ENCODE measurements at places on chromosomes 6 and 20.
A peak's percentile ranks its signal among the peaks of the same experiment; 100 is the strongest.

- no peak for DNase-seq
These were observed 19.2 kb downstream of the MGME1 start for GRCh38 chr20:17987988-17988387.

- DNase-seq = peak; percentile 89
These were observed 36.6 kb upstream of the LTV1 start for GRCh38 chr6:143806282-143807102.

- DNase-seq = no peak
These were observed 172.9 kb downstream of the ADGRG6 start for GRCh38 chr6:142474531-142475289.

- no peak for DNase-seq
These were observed 3.3 kb downstream of the COL21A1 start for GRCh38 chr6:56244089-56244488.

DNA sequence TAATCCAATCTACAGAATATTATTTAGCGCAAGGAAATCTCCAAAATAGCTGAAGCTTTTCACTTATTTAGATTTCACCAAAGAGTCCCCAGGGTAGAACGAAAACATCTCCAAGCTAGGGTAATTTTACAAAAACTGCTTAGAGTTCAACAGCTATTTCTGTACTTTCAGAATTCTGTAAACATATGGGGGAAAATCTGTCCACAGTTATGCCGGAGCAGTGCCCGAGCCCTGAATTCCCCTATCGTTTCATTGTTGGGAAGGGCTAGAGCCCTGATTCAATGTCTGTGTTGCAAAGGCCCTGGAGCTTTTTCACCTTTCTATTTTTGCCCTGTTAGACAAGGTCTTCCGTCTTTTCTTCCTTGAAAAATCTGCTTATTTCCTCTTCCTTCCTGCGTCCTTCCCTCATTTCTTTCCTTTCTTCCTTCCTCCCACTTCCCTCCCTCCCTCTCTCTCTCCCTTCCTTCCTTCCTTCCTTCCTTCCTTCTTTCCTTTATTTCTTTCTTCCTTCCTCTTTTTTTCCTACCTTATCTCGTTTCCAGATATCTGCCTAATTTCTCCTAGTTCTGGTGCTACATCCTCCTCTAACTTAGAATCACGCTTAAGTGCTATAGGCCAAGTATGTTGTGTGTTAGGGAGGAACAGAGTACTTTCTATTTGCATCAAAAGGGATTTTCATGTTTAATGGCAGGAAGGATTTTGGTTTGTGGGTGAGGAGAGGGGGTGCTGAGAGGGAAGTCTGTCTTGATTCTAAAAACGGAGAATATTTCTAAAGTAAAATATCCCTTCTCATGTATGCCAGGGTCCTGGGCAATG is 122.5 kb upstream of the BMP2 start:
- no peak for DNase-seq

DNA sequence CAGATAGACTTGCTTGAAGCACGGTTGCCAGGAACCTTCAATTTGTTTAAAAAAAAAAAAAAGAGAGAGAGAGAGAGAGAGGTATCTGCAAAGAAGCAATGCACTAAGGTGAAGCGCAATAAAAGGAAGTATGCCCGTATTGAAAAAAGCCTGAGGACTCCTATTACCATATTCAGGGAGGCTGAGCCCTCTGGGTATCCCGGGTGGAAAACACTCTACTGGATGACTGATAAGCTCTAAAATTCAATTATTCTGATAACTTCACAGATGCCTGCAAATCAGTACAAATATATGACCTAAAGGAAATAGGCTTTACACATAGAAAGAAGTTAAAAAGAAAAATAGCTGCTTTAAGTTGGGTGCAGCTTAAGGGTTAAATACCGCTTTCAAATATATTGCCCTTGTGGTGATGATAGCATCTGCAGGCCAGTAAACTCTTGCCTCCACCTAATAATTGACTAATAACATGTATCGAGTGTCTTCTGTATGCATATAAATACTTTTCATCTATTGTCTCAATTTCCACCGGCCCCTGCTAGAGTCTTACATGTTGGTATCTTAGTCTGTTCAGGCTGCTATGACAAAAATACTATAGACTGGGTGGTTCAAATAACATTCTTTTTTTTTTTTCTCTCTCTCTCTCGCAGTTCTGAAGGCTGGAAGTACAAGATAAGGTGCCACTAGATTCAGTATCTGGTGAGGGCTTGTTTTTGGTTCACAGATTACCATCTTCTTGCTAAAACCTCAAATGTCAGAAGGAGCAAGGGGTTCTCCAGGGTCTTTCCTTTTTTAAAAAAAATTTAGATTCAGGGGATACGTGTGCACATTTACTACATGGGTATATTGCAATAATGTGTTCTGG is 187.4 kb upstream of the JARID2 start:
- no peak for DNase-seq

DNA sequence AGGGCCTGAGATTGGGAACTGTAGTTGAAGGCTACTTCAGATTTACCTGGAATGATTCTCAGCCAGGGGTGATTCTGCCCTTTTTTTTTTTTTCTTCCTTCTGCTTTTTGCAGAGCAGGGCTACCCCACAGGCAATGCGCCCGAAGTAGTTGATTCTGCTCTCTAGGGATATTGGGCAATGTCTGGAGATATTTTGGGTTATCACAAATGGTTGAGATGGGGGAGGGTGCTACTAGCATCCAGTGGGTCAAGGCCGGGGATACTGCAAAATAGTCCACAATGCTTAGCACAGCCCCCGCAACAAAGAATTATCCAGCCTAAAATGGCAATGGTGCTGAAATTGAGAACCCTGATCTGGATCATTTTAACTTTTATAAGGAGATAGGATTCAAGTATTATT is 71.2 kb upstream of the ZMYND8 start:
- DNase-seq = no peak

- DNase-seq = no peak
These were observed 87.1 kb downstream of the INSM1 start for GRCh38 chr20:20454850-20455627.

DNA sequence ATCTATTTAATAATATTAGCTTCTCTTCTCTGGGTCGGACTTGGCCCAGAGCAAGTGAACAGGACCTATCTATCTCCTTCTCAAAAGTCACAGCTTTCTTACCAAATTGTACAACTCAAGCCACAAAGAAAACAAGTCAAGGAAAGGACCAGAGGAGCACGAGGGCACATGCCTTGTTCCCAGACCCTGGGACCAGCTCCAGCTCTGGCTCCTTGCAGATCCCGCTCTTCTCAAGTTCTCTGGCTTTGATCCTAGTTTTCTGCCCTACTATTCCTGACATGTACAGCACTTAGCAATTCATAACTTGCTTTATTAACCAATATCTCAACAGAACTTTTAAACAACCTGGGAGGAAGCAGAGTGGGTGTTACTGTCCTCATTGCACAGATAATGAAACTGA is 185.9 kb downstream of the ESR1 start:
- no peak for DNase-seq

DNA sequence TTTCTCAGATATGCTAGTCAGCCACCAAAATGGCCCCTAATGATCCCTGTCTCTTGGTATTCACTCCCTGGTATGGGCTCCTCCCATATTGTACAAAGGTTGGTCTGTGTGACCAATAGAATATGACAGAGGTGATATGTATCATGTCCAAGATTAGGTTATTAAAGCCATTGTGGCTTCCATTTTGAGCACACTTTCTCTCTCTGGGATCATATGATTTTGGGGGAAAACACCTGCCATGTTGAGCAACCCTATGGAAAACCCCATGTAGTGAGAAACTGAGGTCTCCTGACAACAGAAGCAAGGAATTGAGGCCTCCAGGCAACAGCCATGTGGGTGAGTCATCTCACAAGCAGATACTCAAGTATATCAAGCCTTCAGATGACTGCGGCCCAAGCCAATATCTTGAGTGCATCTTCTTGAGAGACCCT is 7.1 kb upstream of the ZNF318 start:
- peak; percentile 34 for DNase-seq

DNA sequence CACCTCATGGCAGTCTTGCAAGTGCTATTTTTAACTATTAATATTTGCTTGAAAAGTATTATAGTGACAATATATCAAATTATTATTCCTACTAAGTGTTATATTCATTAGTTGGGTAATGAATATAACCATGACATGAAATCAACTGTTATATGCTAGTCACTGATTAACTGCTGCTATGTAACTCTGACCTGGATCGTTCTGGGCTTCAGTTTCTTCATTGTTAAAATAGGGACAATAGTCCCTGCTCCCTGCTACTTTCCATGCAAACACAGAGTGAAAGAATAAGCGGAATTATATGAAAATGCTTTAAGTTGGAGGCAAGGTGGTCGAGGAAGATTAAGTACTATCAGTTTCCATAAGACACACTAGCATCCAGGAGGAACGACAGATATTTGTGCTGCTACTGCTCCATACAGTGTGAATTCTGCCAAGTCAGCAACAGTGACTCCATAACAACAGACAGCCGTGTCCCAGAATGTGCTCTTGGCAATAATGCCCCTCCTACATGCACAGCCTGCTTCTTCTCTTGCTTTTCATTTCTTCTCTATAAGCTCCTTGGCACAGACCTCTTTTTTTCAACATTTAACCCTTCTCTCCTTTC is 107.2 kb downstream of the CHD6 start:
- DNase-seq = no peak

DNA sequence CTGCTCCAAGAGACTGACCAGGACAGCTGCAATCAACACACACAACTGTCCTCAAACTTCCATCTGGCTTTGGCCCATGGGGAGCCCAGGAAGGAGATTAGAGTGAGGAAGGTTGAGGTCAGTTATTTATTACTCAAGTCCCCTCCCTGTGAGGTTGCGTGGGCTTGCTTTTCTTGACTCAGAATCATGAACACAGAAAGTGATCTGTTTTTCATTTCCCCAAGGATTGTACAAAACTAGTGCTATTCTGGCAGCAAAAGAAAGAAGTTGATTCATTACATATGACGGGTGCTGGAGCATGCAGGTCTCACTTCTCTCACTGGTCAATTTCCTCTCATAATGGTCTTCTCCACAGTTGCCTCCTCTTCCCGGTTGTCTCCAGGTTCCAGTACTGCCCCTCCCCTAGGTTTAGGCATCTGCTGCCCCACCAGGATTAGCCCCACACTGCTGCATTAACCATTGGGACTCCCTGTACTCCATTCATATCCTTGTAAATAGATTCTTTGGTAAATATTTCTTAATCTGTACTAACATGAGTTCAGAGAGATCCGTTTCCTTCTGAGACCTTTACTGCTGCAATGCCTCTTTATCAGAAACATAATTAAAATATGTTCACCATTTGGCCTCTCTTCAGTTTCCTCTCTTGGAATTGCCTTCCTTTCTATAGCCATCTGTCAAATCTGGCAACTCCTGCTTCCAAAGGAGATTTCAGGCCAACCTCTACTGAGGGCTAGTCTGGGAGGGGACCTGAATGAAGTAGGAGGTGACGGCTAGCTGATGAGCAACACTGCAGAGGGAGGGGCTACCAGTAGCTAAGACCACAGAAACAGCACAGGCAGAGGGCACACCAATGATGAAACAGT is 888.8 kb downstream of the QKI start:
- no peak for DNase-seq

DNA sequence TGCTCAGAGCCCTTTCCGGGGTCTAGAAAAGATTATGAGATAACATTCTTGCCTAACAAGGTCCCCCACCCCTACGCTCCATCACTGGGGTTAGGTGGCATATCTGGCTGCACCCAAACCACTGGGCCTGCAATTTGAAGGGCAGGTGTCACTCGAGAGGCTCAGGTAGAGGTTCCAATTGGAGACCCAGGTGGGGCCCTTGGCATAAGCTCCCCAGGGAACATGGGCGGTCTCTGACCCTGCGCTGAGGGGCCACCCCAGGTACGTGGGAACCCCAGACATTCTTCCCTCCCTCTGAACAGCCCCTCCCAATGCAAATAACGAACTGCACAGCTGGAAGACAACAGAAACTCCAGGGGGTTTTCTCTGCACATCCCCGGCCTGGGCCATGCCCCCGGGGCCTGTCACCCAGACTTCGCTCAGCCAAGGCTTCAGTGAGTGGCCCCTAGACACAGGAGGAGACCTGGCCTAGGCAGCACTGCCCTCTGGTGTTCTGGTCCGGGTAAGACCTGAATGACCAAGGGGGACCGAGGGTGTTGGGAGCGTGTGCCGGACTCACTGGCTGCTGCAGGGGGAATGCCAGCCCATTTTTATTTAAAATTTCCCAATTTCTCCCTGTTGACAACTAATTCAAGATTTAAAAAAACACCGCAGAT is 47.5 kb downstream of the DSTN start:
- DNase-seq = peak; percentile 60

GRCh38 chr6:112180095-112180820 is 74.1 kb downstream of the LAMA4 start:
- DNase-seq = peak; percentile 43

DNA sequence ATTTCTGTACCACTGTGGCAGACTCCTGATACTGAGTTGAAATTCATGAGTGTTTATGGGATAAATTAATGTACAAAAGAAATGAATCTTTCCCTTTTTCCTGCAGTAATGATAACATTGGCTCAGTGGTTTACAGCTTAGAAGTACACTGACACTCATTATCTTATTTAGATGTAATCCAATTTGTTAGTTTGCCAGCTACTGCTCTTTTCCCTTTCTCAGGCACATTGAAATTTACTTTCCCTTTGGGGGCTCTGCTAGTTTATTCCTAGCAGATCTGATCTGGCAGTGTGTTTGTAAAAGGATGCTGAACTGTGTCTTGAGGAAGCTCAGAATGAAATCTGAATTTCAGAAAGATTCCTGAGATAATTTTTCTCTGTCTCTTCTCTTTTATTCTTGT is 3.0 kb downstream of the CEP250 start:
- no peak for DNase-seq
